ENCODE measurements at places on chromosomes 16 and 17.

GRCh38 chr16:52095471-52095870 is 451.5 kb downstream of the TOX3 start:
- no peak for DNase-seq

- no peak for DNase-seq
These were observed 37.0 kb downstream of the GAS7 start for GRCh38 chr17:10161386-10161785.

- DNase-seq: no peak
These were observed 4.5 kb upstream of the MMP28 start for GRCh38 chr17:35799942-35800341.

- no peak for DNase-seq
These were observed 42.1 kb downstream of the TMEM114 start for GRCh38 chr16:8548166-8548565.
